ENCODE measurements at places on chromosomes 1 and 21.

DNA sequence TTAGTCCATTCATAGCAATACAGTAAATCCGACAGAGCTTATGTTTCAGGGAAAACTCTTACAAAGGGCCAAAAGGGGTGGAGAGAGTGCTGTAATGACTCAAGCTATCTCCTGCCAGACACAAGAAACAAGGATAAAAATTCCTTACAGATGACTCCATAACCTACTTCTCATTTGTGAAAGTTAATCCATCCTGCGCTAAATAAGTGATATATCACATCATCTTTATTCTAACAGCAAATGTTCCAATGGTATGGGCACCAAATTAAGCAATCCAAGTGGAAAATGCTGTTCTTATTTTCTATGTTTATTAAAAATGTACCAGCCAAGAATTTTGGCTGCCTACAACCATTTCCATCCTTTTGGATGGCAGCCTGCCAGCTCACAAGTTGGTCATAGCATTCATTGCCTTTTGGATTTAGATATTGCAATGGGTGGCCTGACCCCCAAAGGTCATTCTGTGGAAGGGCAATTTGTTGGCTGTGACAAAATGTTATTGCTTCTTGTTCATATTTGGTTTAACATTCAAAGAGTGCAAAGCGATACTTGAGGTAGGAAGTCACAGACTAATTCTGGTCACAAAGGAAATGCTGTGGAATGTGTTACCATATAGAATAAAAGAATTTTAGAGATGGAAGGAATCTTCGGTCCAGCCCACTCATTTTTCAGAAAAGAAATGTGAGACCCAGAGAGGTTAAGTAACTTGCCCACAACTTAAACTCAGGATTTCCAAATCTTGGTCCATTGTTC, 2.8 kb upstream of the ENAH start:
- peak; percentile 63 for DNase-seq

DNA sequence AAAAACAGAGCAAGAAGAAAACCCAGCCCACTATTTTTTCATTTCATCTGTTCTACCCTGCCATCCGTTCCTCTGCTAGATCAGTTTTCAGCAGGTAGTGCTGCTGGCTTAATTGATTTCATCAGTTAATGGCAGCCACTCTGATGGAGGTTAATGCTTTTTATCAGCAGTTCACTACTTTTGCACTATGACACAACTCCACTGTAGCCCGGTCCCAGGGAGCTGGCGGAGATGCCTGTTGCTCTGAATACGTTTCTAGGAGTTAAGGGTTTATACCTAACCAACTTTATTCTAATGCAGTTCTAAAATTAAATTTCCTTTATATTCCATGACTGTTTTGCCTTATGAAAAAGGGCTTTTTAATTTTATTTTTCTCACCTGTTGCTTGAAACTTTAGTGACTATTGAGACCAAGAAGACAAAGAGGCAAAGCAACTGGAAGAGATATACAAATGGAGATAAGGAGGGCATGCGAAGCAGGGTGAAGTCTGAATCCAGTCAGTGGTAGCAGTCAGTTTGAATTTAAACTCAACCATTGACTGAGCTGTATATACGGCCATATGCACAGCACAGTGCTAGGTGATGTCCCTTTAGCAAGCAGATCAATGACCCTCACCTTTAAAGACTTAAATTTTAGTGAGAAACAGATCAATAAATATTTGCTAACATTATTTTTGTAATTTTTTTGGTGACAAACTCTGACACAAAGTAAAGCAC, 477.9 kb downstream of the LMO4 start:
- no peak for DNase-seq

GRCh38 chr1:11999236-11999635, 19.0 kb downstream of the MFN2 start:
- DNase-seq: no peak

DNA sequence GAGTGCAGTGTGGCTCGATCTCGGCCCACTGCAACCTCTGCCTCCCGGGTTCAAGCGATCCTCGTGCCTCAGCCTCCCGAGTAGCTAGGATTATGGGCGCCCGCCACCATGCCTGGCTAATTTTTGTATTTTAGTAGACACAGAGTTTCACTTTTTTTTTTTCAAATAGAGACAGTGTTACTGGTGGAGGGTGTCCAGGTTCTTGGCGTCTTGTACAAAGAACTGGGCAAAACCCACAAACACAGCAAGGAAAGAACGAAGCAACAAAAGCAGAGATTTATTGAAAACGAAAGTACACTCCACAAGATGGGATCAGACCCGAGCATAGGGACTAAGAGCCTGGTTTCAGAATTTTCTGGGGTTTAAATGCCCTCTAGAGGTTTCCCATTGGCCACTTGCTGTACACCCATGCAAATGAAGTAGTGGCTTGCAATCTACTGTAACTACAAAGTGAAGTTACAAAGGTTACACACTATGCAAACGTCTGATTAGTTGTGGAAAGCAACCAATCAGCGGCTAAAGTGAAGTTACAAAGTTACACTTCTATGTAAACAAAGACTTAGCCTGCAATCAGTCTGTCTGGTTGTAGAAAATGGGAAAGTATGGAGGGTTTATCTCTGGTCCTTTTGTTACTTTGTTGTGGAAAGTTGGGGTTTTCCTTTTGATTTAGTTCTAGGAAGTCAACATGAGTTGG, 199.1 kb downstream of the DYRK1A start:
- DNase-seq: no peak

DNA sequence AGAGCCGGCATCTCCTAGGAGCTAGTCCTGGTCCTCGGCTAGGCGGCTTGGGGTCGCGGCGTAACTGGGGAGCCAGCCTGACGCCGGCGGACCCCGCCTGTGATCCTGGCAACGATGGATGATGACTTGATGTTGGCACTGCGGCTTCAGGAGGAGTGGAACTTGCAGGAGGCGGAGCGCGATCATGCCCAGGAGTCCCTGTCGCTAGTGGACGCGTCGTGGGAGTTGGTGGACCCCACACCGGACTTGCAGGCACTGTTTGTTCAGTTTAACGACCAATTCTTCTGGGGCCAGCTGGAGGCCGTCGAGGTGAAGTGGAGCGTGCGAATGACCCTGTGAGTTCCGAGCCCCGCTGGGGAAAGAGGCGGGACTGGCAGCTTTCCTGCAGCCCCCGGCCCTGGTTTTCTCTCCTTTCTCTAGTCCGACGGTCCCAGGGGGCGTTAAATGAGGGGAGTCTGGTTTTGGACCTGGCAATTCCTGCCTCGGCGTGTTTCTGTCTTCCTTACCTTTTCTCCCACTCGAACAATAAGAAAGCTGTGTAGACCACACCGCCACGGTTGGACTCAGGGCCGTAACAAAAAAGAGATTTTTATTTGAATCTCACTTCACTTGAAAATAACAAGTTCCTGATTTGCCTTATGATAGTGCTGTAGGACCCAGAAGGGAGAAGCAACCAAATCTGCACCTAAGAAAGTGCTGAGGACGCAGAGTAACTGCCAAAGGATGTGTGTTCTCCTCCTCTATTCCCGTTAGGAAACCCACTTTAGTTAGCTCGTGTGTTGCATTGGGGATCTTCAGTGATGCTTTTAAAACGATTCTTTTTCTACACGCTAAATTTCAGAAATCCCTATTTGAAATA, at the start of gene SPRTN:
TSS of gene SPRTN (plus strand) at position 24 of the 859 bp plus-strand sequence. CDS start at position 115, 91 bp downstream.
- DNase-seq: no peak

DNA sequence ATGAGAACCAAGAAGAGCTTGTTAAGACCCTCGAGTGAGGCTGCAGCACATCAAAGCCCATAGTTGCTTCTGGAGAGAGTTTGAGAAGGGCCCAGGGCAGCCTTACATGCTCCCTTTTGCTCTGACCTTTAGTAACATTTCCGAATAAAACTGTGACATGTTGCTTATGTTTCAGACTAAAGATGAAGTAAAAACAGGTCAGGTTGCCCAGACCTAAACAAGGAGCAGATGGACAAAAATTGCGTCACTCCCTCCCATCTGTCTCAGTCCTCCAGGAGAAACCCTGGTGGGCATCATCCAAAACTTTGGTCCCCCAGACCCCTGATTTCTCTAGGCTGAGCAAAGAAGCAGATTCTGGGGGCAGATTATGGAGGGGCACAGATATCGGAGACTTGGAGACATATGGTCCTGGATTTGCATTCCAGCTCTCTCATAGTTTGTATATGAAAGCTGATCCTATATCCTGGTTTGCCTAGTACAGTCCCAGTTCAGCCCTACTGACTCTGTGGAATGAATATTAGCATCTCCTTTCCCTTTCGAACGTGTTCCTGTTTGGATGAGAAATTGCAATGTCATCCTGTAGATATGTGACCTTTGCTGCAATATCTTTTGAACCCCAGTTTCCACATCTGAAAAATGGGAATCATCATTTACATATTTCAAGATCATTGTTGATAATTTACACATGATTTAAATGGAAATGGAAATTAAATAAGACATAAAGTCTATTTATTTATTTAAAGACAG, 304.9 kb upstream of the USP24 start:
- no peak for DNase-seq

DNA sequence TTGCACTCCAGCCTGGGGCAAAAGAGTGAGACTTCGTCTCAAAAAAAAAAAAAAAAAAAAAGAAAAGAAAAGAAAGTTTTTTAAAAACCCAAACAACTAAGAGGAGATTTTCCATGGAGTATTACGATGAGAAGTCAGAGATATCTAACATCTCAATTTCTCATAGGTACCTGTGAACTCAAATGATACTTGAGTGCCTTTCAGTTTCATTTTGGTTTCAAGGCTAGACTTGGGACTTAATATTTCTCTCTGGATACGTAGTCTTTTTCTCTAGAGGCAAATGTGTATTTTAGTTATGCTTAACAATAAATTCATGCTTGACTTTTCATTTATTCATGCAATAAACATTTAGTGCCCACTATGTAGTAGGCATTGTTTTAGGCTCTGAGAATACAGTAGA, 15.0 kb downstream of the ZYG11B start:
- no peak for DNase-seq

GRCh38 chr1:94738371-94738770, 81.8 kb upstream of the SLC44A3 start:
- DNase-seq: no peak

GRCh38 chr1:100050139-100050538, 80.3 kb downstream of the SLC35A3 start:
- no peak for DNase-seq

- DNase-seq: peak; percentile 2
Observed at GRCh38 chr1:79587229-79587628, 580.7 kb upstream of the ADGRL4 start.

- no peak for DNase-seq
Observed at GRCh38 chr1:28258628-28259251, 578 bp upstream of the SESN2 start.

DNA sequence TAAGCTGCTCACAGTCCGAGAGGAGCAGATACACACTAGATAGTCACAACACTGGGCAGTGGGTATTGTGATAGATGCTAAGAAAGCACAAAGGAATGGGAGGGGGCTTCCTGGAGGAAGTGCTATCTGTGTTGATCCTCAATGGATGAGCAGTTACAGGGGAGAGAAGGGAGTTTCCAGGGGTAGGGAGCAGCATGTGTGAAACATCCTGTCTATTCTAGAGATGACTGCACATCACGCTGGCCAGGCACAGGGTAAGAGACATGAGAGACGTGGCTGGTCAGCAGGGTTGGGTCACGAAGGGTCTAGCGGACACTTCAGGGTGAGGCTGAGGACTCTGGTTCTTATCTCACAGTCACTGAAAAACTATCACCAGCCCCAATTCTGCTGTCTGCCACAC, 235.2 kb downstream of the TRABD2B start:
- no peak for DNase-seq

- DNase-seq: peak; percentile 36
Observed at GRCh38 chr1:25729790-25730644, 70.0 kb upstream of the SELENON start.

GRCh38 chr1:2601721-2602303, 15.2 kb downstream of the PRXL2B start:
- no peak for DNase-seq

DNA sequence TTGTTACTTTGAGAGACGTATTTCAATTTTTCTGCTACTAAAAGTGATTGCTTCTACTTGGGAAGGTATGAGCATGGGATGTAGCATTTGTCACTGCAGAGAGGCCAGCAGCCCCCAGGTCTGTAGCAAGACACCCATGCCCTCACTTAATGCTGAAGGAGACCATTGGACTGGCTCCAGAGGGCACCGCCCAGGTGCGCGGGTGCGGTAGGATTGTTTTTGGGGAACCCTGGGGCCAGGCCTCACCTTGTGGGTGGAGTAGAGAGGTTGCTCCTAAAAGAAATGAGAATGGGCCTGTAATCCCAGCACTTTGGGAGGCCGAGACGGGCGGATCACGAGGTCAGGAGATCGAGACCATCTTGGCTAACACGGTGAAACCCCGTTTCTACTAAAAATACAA, 30.6 kb upstream of the IFNGR2 start:
- no peak for DNase-seq

DNA sequence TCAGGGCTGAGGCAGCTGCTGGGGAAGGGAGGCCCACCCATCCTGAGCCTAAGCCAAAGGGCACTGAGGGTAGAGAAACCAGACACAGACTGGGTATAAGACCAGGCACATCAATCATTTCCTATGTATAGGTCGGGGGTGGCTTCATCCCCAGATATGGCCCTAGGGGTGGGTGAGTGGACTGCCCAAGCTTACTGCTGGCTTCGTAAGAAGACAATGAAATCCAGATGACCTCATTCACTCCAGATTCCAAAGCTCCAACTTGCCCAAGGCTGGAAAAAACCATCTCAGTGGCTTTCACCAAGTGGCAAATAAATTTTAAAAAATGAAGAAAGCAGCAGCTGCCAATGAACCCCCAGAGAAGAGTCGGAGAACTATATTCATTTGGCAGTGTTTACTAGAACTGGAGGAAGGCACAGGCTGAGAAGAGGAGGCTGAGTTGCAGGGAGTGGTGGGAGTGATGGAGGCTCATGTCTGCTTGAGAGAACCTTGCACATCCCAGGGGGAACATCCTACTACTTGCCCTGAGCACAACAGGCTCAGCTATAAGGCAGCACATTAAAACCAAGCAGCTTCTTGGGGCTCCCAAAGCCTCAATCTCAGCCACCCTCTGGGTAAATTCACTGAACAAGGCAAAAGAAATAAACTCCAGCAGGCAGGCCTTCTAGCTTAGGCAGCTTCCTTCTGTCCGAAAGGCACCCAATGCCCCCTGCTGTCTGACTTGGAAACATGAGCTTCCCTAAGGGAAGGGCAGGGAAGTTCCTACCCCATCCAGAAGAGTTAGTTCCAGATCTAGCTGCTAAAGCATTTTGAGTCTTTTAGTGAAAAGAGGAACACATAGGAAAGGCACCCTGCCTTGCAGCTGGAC, 14.1 kb downstream of the PEA15 start:
- peak; percentile 74 for DNase-seq

- DNase-seq: no peak
Observed at GRCh38 chr1:109787211-109787844, 23.6 kb upstream of the EPS8L3 start.

- DNase-seq: no peak
Observed at GRCh38 chr21:41065539-41065938, 102.4 kb upstream of the BACE2 start.

- no peak for DNase-seq
Observed at GRCh38 chr1:17546946-17547670, 7.6 kb downstream of the ARHGEF10L start.

DNA sequence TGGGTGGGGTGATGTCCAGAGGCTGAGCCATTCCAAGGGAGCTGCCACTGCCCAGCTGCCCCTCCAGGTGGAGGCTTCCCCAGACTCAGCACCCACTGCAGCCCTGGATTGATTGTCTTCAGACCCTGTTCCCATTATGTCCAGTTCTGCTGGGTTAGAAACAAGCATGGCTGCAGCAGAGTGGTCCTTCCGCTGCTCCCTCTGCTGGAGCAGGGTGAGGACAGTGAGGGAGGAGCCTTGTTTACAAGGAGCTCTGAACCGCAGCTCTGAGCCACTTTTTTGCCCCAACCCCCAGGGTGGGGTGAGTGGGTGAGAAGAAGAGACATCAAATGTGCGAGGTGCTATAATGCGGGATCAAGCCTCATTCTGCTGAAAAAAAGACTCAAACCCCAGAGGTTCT, 2.3 kb downstream of the TNNT2 start:
- no peak for DNase-seq
